ENCODE measurements at places on chromosomes 1 and 21. TPM values are rescaled to one million over a fixed set of nuclear protein-coding genes. Genes with fewer than 3 reads are reported as not detected.
A peak's percentile ranks its signal among the peaks of the same experiment; 100 is the strongest.

DNA sequence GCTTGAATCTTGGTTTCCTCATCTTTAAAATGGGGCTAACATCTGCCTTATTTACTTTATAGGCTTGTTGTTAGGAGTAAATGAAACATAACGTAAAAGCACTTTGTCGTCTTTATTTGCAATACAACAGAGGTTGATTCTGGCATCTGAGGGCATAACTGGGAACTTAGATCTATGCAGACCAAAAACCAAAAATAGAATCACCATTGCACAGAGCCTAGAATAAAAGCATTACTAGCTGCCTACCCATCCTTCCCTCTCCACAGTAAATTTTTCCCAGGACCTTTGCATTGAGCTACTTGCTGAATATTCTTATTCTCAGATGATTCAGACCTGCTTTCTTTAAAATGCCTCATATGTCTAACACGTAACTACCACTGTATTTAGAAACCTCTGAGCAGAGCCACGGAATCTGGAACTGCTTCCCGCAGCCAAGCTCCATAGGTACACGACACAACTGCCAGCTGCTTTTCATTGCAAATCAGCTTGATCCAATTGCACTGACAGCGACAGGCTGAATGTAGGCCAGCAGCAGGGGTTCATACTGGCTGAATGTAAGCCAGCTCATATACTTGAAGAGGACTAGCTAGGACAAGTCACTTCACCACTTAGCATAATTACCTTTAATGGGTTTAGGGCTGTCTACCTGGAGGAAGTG lies 33.2 kb upstream of the SERBP1 start:
- peak; percentile 27 for DNase-seq

PBX1 gene
- total RNA-seq = 17.9 TPM

DNA sequence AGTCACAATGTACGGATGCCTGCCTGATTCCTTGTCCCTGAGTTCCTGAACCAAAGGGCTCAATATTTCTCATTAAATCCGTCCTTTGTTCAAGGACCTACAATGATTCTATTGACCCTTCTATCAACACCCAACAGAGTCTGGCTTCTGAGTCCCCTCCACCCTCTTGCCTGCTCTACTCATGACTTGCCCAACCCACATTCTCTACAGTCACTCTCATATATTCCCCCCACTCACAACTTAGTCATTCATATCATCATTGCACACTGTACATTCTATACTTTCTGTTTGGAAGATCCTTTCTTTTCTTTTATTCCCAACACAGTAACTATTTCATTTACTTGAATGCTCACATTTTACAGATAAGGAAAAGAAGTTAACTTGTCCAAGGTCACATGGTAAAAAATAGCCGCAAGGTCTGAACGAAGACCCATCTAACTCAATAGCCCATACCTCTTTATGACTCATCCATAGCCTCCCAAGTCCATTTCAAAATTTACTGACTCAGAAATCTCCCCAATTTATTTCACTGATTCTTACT lies 3.6 kb downstream of the OTUD7B start:
- DNase-seq = peak; percentile 76

DNA sequence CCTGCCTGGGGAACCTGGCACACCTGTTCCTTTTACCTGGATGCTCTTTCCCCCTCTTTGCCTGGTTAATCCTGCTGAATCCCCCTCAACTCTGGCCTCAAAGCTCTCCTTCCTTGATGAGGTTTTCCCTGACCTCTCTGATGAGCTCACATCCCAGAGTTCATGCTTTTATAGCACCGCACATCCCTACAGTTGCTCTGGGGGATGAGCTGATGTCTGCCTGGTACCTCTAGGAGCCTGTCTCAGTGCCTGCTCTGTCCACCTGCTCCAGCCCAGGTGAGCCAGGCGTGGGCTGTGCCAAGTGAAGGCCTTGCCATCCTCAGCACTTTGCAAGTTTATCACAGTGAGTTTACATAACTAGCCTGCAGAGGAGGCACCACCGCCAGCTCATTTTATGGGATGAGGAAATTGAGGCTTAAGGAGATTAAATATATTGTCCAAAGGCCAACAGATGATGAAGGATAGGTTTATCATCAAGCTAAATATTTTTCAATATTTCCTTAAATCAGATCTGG lies 58.6 kb upstream of the TMPRSS2 start:
- DNase-seq = no peak

EXO1 gene
- 18.9 TPM for total RNA-seq

DNA sequence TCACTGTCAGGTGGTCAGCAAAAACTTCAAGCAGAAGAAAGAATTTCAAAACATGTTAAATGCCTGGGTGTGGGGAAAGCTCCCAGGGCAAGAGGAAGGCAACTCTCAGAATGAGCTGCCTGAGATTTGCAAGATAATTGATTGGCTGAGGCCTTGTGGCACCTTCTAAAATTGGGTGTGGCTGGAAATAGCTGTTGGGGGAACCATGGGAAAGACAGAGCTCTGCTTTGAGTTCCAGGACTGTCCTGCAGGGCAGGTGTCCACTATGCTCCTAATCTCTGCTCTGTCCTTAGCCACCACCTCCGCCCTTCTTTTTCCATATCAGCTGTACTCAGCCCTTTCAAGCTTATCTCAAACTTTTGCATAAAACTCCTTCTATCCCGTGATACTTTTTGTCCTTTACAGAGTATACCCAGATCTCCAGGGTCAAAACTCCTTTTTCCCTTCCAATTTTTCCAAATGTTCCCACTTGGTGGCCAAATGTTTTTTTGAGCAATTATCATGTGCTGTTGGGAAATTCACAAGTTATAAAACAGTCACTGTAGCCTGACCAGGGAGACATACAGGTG lies 23.8 kb upstream of the PPP2R5A start:
- no peak for DNase-seq

DNA sequence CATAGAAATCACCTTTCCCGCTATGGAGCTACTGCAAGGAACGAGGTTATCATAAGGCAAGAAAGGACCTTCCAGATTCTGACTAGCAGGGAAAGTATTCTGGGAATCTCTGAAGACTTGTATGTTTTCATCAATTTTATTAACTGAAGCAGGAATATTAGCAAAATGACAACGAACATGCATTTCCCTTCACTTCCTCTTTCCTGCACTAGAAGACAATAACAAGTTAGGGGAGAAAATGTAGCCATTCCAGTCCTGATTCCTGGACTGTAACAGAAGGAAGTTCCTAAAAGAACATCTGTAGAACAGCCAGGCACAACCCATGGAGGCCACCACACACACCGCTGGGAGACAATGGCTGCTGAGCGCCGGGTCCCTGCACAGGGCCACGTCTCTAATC lies 106.8 kb downstream of the RAVER2 start:
- no peak for DNase-seq

- peak; percentile 49 for DNase-seq
These were observed 700 bp upstream of the SYDE2 start for GRCh38 chr1:85201340-85202091.

HEYL gene
- not detected for total RNA-seq

DNA sequence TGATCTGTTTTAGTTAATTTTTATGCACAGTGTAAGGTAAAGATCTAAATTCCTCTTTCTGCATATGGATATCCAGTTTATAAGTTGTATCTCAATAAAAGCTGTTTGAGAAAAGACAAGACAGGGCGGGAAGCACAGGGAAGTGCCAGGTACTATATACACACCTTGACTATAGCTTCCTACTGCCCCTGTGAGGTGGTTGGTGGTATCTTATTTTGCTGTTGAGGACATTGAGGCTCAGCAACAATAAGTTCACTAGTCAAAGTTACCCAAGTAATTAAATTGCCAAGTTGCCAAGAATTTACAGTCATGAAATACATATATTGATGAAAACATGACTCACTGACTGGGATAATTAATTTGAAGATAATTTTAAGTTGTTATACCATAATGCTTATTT lies 109.1 kb downstream of the CD247 start:
- no peak for DNase-seq

- DNase-seq = no peak
These were observed 242.5 kb upstream of the SGIP1 start for GRCh38 chr1:66291531-66291864.

RPTN gene
- not detected for total RNA-seq

DNA sequence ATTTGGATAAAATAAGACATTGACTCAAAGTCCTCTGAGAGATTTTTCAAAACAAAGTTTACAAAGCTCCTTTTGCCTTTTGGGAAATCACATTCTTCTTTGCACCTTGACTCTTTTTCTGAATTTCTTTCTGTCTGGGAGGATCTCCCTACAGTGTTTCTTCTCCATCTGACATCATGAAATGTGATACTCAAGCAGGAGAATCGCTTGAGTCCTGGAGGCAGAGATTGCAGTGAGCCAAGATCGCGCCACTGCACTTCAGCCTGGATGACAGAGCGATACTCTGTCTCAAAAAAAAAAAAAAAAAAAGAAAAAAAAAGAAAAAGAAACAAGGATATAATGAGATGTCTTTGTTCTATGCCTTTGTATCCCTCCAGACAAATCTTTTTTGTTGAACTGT lies 13.3 kb upstream of the GRIK1 start:
- DNase-seq = no peak

DNA sequence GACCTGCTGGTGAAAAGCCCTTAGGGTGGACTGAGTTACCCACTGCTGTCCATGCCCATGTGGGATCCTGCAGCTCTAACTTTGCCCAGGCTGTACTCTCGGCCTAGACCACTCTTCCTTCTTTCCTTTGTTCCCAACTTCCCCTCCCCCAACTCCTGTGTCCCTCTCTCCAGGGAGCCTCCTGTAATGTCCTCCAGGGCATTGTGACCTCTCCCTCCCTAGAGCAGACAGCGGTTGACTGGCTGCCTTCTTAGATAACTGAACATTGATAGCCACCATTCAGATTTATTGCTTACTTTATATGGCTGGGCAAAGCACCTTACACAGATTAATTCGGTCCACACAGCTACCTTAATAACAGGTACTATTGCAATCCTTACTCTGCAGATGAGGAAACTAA lies 5.0 kb downstream of the RUNX1 start:
- DNase-seq = no peak

- DNase-seq = peak; percentile 56
These were observed 6.2 kb upstream of the EXTL1 start for GRCh38 chr1:26015358-26015757.

PLA2G2D gene
- not detected for total RNA-seq

- no peak for DNase-seq
These were observed 29.8 kb downstream of the PGM1 start for GRCh38 chr1:63622849-63623566.

DNA sequence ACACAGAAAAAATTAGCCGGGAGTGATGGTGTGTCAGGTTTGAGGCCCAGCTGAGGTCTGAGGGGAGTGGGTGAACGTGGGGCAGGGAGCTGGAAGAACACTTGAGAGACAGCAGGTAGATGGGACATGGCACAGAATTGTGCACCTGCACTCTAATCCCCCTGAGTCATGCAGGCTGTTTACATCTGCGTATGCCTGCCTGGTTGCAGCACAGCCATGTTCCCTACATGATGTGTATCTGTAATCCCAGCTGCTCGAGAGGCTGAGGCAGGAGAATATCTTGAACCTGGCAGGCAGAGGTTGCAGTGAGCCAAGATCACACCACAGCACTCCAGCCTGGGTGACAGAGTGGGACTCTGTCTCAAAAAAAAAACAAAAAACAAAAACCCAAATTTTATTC lies 44.8 kb downstream of the ATP5PO start:
- peak; percentile 31 for DNase-seq

DNA sequence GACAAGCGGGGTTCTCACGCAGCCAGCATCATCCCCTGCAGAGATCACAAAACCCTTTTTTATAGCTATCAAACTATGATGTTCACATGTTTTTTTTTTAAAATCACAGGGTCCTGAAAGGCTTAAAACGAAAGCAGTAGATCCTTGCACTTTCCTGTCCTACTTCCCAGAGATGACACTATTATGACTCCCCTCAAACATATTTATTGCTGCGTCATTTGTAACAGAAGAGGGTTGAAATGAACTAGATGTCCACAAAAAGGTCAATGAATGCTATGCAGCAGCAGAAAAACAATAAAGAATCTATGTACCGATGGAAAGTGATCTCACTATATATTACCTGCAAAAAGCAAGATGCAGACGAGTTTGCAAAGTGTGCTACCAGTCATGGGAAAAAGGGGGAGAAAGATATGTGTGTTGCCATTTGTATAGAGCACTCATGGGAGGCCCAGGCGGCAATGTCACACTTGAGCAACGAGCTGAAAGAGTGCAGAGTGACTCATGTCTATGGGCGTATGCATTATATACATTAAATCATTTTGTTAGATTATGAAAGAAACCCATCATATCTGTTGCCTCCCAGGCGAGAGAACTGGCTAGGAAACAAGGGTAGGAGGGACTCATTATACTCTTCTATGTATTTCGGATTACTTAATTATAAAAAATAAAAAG lies 68.9 kb upstream of the PARP1 start:
- peak; percentile 6 for DNase-seq

DNA sequence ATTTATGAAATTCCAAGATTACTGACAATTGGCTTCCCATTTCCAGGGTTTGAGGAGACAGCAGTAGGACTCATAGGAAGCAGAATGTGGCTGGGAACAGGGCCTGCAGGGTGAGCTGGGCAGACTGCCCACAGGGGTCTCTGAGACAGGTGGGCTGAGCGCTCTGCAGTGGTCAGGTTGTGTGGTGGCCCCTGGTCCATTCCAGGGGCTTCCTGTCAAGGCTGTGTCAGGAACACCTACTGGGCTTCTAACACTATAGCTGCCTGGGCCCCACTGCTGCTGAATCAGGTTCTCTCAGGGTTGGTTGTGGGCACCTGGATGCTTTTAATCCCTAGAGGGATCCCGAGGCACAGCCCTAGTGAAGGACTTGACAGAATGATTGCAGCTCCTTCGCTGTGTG lies 72.1 kb downstream of the BACE2 start:
- no peak for DNase-seq

- DNase-seq = no peak
These were observed 17.8 kb downstream of the THEM4 start for GRCh38 chr1:151891512-151891911.

SLAMF7 gene
- total RNA-seq = not detected

- no peak for DNase-seq
These were observed 51.7 kb upstream of the CTPS1 start for GRCh38 chr1:40927781-40928180.

GRCh38 chr21:32909393-32909792 lies 116.3 kb upstream of the OLIG2 start:
- DNase-seq = no peak

DNA sequence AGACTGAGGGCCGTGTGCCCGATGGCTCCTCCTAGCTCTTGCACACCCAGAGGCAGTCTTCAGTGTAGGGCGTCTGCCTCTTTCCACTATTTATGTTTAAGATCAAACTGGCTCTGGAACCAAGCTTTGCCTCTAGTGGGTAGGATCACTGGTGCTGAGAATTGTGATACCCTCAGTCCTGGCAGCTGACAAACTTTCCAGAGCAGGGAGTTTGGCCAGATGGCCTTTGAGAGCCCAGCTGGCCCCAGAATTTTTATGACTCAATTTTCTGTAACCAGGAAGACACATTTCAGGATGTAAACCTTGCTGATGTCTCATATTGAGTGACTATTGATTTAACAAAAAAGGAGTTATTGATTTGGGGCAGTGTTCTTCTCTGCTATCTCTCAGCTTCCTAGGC lies 6.7 kb downstream of the COQ8A start:
- peak; percentile 20 for DNase-seq

HOOK1 gene
- total RNA-seq = not detected

DNA sequence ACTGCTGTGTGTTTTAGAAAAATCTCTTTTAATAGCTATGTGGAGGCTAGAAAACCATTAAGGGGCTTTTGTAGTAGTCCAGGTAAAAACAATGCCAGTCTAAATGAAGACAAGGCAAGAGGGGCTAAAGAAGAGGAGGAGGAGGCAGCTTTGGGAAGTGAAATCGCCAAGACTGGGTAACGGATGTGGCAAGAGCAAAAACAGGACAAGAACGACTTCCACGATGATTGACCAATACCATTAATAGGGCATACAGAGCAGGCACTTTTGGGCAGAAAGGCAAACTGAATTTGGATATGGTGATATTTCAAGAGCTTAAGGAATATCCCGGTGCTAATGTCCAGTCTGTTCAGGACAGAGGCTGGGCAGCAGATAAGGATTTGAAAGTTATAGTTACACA lies 22.0 kb downstream of the COA6 start:
- no peak for DNase-seq
